Stimulated activated CD4-positive, alpha-beta T cell treated with anti-CD3 and anti-CD28 coated beads, Interleukin-12 subunit alpha, Interleukin-12 subunit beta, amount 100 ng/mL, for 4 hours (primary cell): ENCODE measurements at places on chromosomes 13 and 19.

GRCh38 chr13:110684388-110685056, 21.4 kb downstream of the CARS2 start:
- DNase-seq, result no peak

DNA sequence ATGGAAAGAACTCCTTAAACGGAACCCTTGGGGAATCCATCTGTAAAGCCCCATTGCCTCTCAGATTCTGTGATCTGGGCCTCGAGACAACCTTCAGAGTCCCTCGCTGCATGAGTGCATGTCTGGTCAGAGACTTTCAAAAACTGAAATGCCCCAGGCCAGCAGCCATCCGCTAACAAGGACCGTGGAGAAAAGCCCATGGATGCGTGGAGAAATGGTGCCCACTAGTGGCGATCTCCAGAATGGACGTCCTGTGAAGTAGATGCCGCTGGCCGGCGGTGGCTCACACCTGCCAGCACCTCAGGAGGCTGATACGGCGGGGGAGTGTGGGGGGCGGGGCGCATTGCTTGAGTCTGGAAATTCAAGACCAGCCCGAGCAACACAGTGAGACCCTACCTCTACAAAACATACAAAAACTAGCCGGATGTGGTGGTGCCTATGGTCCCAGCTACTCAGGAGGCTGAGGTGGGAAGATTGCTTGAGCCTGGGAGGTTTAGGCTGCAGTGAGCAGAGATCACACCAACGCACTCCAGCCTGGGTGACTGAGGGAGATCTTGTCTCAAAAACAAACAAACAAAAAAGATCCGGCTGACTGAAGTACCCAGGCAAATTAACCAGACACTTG, 7.9 kb upstream of the CDC16 start:
- DNase-seq, result peak; percentile 85

DNA sequence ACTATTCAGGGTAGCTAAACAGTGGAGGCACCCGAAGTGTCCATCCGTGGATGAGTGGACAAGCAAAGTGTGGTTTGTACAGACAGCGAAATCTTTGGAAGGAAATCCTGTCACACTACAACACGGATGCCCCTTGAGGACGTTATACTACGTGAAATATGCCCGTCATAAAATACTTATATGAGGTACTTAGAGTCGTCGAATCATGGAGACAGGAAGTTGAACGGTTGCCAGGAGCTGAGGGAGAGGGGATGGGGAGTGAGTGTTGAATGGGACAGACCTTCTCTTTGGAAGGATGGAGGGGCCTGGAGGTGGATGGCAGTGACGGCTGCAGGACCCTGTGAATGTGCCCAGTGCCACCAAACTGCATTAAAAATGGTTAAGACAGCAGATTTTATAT, 11.6 kb downstream of the ATP4B start:
- DNase-seq, result no peak

GRCh38 chr13:95492044-95492801, 60.3 kb upstream of the CLDN10 start:
- no peak for DNase-seq
